HFFc6 (cell line): ENCODE measurements at places on chromosomes 3 and 15. TPM values are rescaled to one million over a fixed set of nuclear protein-coding genes. Genes with fewer than 3 reads are reported as not detected.

The PLAAT1 gene
- not detected in 3 replicates for total RNA-seq

The TRH gene
- not detected in 2 replicates for total RNA-seq

The SIDT1 gene
- not detected in 3 replicates for total RNA-seq

The MNS1 gene
- 1.3 to 1.6 TPM (median 1.6 TPM) in 3 replicates for total RNA-seq

The CLDN11 gene
- 3.9 and 65.0 TPM in 2 replicates for total RNA-seq

The FGF7 gene
- 12.7 to 55.0 TPM (median 15.5 TPM) in 3 replicates for total RNA-seq

The CMTM8 gene
- total RNA-seq = not detected in 3 replicates
